Pons (tissue), 1 donor: ENCODE measurements at places on chromosomes 11 and 22.
A peak's percentile ranks its signal among the peaks of the same experiment; 100 is the strongest.

- no peak for DNase-seq
Measured at GRCh38 chr22:48894064-48894671, 933.5 kb downstream of the BRD1 start.

DNA sequence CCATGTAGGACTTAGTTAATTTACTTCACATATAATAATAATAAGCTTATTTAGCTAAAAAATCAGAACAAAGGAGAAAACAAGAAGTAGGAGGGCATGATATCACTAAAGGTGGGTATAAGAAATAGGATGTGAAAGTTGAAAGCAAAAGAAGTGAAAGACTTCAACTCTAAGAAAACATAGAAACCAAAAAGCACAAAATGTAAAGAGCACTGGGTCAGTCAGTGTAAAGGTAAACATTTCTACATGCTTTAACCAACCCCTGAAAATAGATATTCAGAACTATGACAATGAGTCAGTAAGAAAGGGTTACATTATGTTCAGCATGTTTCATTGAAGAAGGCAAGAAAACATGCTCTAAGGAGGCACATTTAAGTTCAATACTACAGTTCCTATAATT is 298.8 kb downstream of the SWAP70 start:
- no peak for DNase-seq

DNA sequence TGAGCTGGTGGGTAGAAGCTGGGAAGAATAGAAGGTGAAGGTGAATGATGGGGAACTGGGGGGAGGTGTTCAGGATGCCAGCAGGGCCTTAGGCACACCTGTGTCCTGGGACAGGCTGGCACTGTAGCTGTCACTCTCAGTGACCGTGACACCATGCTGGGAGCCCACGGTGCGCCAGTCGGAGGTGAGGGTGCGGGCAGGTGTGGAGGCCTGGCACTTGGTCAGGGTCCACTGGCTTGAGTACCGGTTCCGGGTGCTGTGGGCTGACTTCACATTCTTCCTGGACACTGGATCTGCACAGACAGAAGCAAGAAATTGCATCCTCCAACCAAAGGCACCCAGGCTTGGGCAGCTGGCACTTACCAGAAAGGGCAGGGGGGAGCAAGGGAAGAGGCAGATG is 103.8 kb downstream of the CEP164 start:
- DNase-seq, result no peak

GRCh38 chr11:117495357-117495756 is 167.7 kb downstream of the CEP164 start:
- DNase-seq, result no peak

GRCh38 chr11:95972060-95972459 is 48.2 kb upstream of the MTMR2 start:
- DNase-seq, result no peak

DNA sequence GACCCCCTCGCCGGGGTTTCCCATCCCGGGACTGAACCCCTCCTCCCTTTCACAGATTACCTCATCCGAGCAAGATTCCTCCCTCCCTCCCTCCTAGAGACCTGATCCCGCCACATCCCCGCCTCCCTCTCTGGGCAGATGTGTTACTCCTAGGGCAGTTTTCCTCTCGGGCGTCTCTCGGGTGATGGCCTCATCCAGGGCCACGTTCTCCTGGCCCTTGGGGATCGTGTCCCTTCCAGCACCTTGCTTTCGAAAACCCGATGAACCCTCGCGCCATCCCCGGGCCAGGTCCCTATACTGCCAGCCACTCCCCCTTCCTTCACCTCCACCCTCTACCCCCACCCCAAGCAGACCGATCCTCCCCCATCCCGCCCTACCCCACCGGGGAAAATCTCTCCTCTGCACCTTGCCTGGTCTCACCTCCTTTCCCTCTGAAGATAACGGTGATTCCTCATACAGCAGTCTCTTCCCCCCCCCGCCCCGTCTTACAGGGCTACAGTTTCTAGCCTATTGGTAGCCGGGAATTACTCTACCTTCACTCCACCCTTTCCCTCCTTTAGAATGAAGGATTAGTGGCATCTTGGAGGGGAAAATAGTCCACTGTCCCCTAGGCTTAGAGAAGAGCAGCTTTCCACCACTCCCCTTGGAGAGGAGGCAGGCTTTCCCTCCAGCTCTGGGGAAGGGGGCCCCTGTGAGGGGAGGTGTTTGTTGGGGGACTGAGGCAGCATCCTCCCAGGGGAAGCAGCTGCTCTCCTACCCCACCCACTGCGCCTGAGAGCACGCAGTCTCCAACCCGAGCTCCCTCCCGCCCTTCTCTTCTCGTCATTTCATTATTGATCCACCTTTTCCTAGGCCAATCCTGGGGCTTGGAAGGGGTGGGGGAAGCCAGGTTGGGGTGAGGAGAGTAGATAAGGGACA is 1.2 kb downstream of the KMT2A start:
- peak; percentile 19 for DNase-seq

GRCh38 chr11:69494851-69495250 is 13.4 kb downstream of the LINC01488 start:
- no peak for DNase-seq

GRCh38 chr11:46637546-46637945 is 20.2 kb downstream of the ATG13 start:
- DNase-seq, result peak; percentile 87

- DNase-seq, result no peak
Measured at GRCh38 chr11:116332391-116332790, 440.4 kb downstream of the BUD13 start.

GRCh38 chr11:10770626-10771254 is 19.7 kb downstream of the CTR9 start:
- peak; percentile 63 for DNase-seq

DNA sequence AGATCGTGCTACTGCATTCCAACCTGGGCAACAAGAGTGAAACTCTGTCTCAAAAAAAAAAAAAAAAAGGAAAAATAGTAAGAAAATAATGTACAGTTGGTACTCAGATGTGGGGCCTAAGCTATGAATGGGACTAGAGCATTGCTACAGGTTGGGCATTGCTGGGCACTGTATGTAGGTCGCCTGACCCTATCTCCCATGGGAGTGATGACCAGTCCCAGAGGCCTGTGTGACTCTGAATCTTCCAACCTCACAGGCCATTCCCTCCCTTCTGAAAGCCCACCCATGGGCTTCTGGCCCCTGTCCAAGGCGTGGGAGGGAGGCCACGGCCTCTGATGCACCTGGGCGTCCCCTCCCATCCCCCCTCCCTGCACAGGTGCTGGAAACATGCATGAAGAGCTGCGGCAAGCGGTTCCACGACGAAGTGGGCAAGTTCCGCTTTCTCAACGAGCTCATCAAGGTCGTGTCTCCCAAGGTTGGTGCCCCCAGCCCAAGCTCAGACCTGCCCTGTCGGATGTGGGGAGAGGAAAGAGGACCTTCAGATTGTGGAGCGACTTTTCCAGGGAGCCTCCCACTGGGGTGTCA is 9.5 kb downstream of the GGA1 start:
- DNase-seq, result no peak

DNA sequence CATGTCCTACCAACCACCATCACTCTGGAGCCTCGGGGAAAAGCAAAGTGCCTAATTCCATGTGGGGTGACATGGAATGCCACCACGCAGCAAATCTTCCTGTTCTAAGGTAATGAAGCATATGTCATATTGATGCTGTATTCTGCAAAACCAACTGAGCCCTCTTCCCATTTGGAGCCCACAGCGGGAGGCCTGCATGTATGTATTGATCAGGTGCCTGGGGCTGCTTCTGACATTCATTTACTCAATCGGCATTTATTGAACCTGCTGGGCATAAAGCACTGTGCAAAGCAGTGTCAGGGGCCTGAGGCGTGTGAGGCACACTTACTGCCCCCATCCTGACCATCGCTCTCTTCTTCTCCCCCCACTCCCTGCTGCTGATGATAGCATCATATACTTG is 39.1 kb downstream of the ANKK1 start:
- DNase-seq, result no peak

DNA sequence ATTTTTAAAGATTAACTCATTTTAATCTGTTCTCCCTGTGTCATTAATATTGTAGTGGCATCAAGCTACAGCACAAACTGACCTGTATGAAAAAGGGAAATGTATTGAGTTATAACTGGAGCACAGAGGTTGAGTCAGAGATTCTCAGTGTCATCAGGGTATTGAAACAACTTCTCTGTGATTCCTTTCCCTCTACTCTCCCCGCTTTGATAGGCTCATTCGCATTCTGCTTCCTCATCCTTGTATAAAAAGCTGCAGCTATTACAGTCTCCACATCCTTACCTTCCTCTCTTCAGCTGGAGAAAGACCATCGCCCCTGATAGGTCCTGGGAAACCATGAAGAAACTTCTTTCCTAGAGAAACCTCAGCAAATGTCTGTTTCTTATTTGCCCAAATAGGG is 90.0 kb downstream of the BDNF start:
- DNase-seq, result no peak

DNA sequence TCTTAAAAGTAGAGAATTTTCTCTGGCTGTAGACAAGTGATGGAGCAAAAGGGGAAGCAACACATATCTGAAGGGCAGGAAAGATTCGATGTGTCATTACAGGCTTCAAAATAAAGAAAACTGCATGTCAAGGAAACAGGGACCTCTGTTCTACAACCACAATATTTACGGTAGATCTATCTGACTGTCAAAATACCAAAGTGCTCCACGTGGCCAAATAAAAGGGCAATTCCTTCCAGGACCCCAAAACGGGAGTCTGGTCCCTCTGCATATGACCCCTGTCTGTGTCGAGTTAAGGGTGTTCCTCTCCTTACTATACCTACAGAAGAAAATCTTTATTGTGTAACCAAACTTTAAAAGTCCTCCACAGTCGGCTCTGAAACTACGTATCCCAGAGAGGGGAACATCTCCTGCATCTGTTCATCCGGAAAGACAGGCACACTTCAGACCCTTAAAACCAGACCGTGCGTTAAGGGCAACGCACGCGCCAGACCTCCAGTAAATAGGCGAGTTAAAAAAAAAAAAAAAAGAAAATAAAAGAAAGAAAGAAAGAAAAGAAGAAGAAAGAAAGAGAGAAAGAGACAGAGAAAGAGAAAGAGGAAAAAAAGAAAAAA is 756 bp downstream of the CLNS1A start:
- no peak for DNase-seq

DNA sequence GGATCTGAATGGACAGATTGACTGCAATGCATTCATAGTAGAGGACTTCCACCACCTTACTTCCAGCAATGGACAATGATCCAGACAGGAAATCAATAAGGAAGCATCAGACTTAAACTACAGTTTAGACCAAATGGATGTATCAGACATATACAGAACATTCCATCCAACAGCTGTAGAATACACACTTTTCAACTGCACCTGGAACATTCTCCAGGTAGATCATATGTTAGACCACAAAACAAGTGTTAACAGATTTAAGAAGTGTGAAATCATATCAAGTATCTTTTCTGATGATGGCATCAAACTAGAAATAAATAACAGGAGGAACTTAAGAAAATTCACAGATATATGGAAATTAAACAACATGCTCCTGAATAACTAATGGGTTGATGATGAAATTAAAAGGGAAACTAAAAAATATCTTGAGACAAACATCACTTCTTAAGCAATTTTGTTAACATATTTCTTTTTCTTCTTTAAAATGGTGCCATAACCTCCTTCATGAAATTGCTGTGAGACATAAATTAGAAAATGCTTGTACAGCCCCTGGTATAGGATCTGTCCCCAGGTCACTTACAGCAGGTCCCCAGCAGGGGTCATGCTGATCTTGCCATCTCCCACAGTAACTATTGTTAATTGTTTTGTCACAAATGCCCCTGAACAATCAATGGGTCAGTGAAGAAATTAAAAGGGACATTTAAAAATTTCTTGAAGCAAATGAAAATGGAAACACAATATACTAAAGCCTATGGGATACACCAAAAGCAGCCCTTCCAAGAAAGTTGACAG is 100.0 kb upstream of the OR4B1 start:
- no peak for DNase-seq

GRCh38 chr22:29715240-29715639 is 4.6 kb upstream of the CABP7 start:
- DNase-seq, result no peak

- DNase-seq, result peak; percentile 37
Measured at GRCh38 chr22:22773979-22774604, 113.5 kb upstream of the IGLL5 start.

DNA sequence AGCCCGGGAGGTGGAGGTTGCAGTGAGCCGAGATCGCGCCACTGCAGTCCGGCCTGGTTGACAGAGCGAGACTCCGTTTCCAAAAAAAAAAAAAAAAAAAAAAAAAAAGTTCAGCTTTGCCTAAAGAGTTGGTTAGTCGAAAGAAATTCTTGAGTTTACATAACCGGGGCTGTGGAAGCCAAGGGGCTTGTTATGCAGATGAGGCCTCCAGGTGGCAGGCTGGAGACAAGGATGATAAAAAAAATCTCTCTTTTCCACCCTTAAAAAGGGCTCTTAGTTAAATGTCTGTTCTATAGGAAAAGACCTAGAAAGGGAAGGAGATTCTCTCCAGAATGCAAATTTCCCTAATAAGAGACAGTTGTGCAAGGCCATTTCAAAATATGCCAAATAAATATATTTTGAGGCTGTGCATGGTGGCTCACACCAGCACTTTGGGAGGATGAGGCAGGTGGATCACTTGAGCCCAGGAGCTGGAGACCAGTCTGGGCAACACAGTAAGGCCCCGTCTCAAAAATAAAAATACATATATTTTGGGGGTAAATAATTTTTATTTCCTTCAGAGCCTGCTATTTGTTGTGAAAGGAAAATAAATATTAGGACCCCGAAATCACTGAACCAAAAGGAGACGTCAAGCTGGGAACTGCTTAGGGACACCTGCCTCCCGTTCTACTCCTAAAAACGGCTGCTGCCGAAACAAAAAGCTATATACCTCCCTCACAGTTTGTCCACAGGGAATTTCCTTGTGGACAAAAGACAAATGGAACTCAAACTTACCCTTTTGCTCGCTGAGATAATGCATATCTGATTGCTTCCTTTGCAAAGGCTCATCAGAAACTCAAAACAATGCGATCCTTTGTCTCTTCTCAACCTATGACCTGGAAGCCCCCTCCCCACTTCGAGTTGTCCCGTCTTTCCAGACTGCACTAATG is 2.4 kb upstream of the IFITM2 start:
- peak; percentile 45 for DNase-seq

DNA sequence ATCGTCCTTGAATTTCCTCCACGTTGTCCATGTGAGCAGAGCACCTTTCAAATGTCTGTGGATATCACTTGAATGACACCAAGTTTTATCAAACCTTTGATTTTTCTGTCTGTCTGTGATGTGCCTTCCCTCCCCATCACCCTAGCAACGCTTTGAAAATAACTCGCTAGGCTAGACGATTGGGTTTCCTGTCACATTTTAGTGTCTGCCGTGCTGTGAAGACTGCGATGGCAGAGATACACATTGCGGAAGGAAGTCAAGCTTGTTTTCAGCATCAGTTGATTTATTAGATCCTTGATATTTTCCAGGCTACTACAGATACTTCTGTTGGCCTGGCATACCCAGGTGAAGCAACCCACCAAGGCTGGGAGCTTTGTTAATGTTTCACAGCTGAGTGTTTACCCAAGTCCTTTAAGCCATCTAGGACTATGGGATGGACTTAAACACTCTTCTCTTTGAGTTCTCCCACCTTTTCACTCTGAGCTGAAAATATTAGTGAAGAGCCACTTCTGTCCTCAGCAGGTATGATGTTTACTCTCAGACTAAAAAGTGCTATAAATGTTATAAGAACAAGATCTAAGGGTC is 93.6 kb upstream of the CD44 start:
- peak; percentile 37 for DNase-seq

- DNase-seq, result no peak
Measured at GRCh38 chr22:48942698-48943566, 884.7 kb downstream of the BRD1 start.
